ENCODE measurements at places on chromosomes 5 and 9.
A peak's percentile ranks its signal among the peaks of the same experiment; 100 is the strongest.

GRCh38 chr5:76223696-76224095 lies 140.5 kb downstream of the SV2C start:
- no peak for DNase-seq

GRCh38 chr9:127405344-127406125 lies 8.6 kb downstream of the SLC2A8 start:
- no peak for DNase-seq

- peak; percentile 47 for DNase-seq
Observed at GRCh38 chr9:6757132-6757455, 679 bp upstream of the KDM4C start.

- DNase-seq, result no peak
Observed at GRCh38 chr9:21549251-21549765, 67.2 kb upstream of the IFNE start.

GRCh38 chr5:138639326-138639725 lies 64.1 kb upstream of the HSPA9 start:
- no peak for DNase-seq

DNA sequence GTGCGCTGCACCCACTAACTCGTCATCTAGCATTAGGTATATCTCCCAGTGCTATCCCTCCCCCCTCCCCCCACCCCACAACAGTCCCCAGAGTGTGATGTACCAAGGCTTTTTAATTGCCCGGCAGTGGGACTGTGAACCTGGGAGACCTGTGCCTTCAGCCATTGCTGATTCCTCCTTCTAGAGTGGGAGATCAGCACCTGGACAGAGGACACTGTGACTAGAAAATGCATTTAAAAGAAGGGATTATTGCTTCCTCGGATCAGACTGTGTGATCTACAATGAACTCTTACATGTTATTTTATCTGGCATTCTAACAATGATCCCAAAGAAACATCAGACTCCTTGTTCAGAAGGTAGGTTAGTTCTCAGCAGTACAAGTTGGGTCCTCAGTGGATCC lies 25.9 kb downstream of the CTSL start:
- DNase-seq, result no peak
